Hematopoietic multipotent progenitor cell treated with erythropoietin and hydrocortisone succinate and interleukin-3 and kit ligand, for 8 days (in vitro differentiated cells): ENCODE measurements at places on chromosomes 7 and 10.

GRCh38 chr7:18086165-18087025 is 58.7 kb upstream of the PRPS1L1 start:
- DNase-seq = no peak

DNA sequence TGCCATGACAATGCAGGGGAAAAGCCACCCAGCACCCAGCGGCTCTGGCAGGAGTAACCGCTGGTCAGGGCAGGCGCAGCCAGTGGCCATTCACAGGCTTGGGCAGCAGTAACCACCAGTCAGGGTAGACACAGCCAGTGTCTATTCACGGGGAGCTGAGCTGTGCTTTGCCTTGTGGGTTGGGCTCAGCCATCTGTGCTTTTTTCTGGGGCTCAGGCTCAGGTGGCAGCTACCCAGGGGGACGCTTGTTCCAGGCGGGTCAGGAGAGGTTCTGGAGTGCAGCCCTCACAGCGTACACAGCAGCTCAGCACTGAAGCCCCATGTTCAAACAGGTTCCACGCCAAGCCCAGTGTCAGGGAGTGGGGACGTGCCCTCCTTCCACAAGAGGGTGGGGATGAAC is 28.5 kb downstream of the FOXL3 start:
- DNase-seq = no peak

GRCh38 chr7:150466477-150466876 is 16.0 kb downstream of the GIMAP8 start:
- no peak for DNase-seq

DNA sequence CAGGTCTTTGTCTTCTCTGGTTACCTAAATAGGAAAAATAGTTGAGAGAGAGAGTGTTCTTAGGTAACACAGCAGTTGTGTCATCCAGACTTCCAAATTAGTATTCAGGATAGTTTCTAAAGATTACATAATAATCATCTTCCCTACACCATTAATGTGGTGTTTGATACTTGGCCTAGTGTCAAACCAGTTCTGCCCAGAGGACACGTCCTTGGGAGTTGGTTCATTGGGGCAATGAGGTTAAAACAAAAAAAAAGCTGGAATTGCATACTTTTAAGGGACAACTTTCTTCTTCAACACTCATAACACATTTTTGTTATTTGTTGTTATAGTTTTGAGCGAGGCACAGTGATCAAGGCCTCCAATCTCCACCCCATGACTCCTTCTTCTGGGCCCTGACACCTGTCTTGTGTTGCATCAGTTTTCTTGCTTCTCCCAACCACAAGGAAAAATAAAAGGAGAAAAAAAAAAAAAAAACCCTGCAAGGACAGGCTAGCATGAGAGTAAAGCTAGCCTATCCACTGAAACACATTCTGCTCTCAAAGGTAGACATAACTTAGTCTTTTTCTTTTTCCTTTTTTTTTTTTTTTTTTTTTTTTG is 28.8 kb downstream of the STN1 start:
- no peak for DNase-seq

DNA sequence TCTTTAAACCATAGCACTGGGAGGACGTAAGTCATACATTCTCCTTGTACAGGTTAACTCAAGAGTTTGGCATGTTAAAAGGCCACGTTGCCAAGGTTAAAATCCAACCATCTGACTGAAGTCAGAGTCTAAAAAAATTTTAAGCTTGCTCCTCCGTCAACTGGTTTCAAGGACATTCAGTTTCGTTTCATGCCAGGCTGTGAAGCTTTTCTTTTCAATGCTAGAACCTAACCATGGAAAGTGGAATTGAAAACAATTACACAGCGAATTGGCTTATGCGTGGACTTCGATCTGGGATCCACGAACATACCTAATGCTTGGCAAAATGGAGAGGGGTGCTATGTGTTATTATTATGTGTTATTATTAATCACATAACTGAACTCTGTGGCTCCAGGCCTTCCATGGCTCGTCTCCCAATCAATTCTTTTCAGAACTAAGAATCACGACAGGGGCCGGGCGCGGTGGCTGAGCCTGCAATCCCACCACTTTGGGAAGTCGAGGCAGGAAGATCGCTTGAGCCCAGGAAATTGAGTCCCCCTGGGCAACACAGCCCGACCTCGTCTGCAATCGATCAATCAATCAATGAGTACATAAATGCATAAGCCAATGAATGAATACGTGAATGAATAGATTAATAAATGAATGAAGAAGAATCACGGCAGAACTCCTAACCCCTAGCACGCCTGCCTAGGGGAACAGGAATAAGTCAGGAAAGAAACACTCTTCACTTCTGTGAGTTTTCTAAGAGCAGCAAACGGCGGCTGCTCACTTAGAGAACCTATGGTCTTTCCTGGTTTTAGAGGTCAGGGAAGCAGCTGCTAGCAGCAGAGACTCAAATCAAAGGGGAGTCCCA is 733 bp upstream of the ARL5B start:
- peak; percentile 5 for DNase-seq

DNA sequence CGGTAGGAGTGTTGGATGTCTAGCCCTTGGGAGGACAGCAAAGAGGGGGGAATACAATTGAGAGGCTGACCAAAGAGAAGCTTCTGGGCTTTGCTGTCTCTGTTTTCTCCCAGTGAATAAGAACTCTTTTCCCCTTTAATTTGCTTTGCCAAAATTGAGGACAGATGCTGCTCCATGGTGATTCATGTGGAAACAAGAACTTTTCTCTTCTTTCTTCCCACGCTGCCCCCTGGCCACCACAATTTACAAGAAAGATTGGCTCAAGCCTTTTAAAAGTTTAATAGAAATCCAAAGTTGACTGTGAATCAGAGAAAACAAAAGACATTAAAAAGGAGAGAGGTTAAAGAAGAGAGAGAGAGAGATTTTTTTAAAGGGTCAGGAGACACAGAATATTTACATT is 49.0 kb downstream of the PRR15 start:
- DNase-seq = no peak

- no peak for DNase-seq
Observed at GRCh38 chr7:130148561-130148960, 56.6 kb downstream of the TMEM209 start.

GRCh38 chr10:21452203-21452602 is 73.3 kb downstream of the SKIDA1 start:
- no peak for DNase-seq

GRCh38 chr10:119542988-119543813 is 682 bp upstream of the RGS10 start:
- peak; percentile 81 for DNase-seq

DNA sequence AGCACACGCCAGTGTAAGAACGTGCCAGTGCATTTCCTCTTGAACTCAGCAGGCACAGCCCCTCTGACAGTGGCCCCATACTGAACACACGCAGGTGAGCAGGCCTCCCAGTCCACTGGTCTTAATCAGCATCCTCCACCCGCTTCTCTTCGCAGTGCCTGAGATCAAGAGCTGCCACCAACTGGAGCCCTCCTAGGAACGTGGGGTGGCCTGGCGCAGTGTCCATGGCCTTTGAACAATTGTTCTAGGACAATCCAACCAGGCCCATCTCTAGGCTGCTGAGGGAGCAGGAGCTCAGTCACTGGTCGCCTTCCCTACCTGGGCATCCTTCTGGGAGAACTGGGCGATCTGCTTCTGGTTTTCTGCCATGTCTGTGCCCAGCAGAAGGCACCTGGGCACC is 15.2 kb downstream of the PYROXD2 start:
- DNase-seq = no peak

DNA sequence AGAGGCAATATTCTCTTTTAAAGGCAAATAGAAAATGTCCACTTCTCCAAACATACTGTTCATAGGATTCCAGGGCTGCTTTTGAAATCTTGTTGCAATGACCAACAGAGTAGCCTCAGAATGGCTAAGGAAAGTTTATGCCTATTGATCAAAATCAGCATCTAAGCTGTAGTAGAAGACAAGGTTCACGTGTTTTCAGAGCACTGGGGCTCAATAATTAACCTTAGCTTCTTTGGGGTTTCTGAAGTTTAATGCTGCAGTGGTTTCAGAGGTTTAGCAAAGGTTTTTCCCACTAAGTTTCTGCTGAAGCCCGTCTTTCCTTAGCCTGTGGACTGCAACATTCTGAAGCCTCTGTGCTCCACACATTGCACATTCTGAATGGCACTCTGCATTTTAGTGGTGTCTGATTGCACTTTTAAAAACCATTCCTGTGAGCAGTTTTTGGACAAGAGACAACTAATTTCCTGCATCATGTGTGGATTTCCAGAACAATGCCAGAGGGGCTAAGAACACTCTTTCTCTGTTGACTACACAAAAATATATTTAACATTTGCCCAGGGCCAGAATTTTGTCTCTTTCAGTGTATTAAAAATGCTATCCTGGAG is 342.5 kb downstream of the PTEN start:
- no peak for DNase-seq

- no peak for DNase-seq
Observed at GRCh38 chr7:143362131-143363015, at the start of gene FAM131B. Gene FAM131B (minus strand): TSS chr7:143362713. CDS start chr7:143362603, 110 bp downstream.

GRCh38 chr7:105474045-105474444 is 48.0 kb downstream of the PUS7 start:
- DNase-seq = no peak

DNA sequence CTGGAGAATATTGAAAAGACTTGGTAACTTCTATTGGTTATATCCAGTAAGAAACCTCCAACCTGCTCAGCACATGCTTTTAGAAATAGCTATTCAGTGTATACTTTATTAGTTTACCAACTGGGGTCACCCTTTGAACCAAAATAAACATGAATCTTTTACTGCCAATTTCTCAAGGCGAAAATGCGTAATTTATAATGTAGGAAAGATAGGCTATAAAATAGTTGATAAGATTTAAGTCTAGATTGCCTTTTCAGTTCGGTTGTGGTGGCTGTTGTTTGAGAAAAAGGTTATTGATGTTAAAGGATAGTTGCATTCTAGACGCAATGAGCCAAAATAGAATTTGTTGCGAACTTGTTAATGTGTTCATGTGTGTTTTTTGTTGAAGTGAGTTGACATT is 82.6 kb upstream of the OIT3 start:
- DNase-seq = no peak

DNA sequence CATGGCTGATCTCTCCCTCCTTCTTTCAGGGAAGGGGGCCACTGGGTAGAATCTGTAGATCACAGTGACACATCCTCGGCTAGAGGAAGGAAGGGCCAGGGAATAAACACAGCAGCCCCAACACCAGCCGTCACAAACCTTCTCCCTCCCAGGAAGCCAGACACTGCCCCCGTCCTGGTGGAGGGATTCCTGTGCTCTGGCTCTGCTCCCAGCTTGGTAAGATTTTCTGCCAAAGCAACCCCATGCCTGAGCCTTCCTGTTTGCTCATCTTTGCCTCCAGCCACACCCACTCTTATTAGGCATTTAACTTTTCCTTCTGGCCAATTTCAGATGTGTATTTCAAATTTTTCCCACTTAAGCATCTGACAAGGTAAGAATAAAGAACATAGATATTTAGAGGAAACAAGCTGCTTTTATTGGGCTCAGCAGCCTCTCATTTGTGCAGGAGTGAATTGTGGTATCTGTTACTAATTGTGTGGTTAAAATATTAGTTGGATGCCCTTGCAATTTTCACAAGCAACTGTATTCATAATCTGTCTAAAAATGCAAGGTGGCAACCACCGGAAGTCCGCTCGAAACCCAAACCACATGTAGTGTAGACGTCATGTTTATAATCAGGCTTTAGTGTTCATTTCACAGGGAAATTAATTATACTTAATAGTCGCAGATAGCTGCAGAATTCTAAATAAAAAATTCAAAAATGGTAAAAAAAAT is 13.2 kb upstream of the NPS start:
- DNase-seq = no peak

DNA sequence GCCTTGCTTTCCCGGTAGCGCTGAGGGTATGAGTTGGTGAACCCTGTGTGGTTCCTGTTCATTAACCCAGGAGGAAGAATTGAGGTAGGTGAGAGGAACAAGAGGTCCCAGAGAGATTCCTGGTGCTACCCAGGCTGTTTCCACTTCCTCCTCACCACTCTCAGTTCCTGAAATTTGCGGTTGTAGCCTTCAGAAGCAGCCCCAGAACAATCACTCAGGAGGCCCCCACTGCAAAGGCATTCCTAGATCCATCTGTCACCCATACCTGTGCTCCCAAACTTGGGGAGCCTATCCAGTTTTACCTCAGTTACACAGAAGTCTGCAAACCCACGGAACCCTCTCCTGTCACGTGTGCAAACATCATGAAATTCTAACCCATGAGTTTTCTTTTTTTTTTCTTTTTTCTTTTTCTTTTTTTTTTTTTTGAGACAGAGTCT is 9.0 kb upstream of the PIP4K2A start:
- no peak for DNase-seq

DNA sequence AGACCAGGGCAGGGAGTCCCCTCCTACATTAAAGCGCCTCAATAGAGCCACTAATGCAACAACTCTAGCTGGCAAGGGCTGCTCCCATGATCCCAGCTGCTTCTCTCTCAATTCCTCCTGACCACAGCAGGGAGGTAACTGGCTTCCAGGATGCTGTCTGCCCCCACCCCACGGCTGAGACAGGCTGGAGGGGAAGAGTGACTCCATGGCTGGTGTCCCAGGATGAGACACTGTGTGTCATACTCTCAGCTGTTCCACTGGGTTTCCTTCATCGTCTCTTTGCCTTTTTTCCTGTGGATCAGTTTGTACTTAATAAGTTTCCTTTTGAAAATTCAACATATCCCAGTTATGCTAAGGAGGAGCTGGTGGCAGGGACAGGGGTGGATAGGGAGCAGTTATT is 27.7 kb upstream of the MYH16 start:
- no peak for DNase-seq

- no peak for DNase-seq
Observed at GRCh38 chr10:63697956-63698786, 177.0 kb downstream of the REEP3 start.

- no peak for DNase-seq
Observed at GRCh38 chr7:29142021-29142727, 4.2 kb downstream of the CPVL start.

DNA sequence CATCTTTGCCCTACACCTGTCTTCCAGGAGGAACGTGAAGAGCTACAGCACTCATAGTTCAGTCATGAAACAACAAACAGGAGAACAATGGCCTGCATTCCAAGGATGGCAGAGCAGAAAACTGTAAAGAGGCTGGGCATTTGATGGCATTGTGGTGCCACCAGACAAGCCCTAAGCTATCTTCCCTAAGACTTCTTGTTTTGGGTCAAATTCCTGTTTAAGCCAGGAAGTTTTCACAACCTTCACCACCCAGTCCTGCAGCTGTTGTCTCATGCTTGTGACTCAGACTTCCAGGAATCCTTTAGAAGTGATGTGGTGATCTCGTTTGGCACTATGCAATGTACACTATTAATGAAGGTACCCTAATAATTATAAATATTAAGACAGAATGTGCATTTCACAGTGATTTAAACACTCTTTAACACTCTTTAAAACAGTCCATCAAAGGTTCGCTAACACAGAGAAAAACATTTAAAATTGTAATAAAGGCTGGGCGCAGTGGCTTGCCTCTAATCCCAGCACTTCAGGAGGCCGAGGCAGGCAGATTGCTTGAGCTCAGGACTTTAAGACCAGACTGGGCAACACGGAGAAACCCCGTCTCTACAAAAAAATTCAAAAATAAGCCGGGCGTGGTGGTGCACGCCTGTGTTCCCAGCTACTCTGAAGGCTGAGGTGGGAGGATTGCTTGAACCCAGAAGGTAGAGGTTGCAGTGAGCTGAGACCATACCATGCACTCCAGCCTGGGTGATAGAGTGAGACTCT is 2.7 kb upstream of the HERPUD2 start:
- DNase-seq = no peak

GRCh38 chr10:93235686-93236085 is 162.0 kb downstream of the CYP26A1 start:
- DNase-seq = no peak

GRCh38 chr10:132335189-132336063 is 3.4 kb downstream of the LRRC27 start:
- peak; percentile 92 for DNase-seq
